CD8-positive, alpha-beta memory T cell (primary cell): ENCODE measurements at places on chromosomes 13 and 19. TPM values are rescaled to one million over a fixed set of nuclear protein-coding genes. Genes with fewer than 3 reads are reported as not detected.

SMARCA4 gene
- 116 TPM for total RNA-seq

PCDH17 gene
- total RNA-seq: not detected

SIGLEC12 gene
- total RNA-seq: 1.0 TPM

CEACAM20 gene
- total RNA-seq: not detected

ZNF98 gene
- not detected for total RNA-seq

S1PR5 gene
- 1.8 TPM for total RNA-seq

DNA sequence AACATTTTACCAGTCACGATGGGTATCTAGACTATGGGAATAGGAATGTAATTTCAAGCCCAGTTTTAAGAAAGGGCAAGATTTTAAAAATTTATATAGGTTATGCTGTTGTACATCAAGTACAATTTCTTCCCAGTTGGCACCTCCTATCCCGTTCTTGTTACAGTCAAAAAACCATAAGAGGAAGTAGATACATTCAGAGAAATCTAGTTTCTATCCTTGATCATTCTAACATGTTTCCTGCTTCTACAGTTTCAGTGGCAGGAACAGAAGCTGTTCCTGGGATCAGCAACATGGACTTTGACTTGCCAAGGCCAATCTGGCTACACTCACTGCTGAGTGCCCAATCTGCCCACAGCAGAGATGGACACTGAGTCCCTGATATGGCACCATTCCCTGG lies 14.7 kb upstream of the FPR3 start:
- no peak for DNase-seq

DNA sequence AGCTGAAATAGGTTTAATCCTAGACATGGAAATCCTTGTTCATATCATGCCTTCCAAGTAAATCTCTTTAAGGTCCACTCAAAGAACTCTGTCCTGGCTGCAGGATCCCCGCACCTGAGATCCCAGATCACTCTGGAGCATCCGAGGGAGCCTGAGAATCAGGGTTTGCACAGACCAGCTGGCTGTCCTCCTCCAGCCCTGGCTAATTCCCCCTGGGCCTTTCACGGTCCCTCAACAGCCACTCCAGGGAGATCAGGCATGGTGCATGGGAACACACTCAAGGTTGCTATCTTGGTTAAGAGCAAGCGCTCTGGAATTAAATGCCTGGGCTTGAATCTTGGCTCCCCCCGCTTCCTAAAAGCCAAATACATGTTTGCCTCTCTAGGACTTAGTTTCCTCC lies 130.8 kb downstream of the IRS2 start:
- no peak for DNase-seq

DNA sequence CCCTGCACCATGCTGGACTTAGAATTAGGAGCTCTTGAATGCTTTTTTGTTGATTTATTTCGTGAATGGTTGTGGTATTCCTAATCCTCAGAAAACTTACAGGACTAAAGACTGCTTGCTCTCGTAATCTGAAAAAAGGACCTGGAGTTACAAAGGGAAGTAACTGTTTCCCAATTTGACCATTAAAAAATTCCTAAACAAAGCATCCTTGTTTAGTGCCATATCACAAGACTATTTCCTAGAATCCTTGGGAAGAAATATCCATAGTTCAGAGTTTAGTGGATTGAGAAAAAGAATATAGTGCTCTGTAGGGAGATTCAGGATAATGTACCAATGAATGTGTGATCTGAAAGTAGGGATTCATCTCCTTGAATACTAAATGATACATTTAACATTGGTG lies 186.8 kb downstream of the NDFIP2 start:
- DNase-seq: no peak

- peak; percentile 74 for DNase-seq
Observed at GRCh38 chr13:46551410-46552302, 1.3 kb upstream of the LRCH1 start.

DNA sequence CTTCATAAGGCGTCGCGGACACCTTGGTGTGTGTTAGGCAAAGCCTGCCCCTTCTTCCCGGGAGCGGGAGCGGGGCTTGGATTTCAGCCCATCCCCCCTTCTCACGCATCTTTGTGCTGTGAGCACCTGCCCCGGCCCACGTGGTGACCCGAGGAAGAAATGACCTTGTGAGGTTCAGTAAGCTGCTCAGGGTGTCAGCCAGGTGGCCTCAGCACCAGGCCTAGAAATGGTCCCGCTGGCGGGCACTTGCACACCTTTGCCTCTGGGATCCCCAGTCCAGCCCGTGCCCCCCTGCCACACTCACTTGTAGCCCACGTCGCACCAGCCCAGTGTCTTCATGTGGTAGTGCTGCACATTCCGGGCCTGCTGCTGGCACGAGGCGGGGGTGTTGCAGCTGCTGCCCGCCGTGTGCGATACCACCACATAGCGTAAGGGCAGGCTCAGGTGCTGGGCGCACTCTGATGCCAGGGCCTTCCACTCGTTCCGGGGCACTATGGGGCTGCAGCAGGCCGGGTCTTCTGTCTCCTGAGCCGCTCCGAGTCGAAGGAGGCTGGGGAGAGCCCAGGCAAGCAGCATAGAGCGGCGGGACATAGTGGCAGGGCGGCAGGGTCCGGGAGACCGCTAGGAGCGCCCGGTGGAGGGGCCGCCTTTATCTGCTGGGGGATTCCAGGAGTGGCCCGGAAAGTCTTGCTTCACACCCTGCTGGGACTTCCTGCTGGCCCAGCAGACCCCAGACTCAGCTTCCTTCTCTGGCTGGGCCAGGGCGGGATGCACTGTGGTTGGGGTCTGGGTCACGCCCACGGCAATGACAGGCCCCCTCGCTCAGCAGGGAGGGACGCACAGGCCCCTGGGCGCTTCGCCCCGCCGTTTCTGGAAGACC lies at the start of gene PGLYRP1:
Gene PGLYRP1, minus strand, starts transcription at position 623 of the 880 bp plus-strand sequence. Its CDS starts 32 bp downstream, at position 591.
- no peak for DNase-seq

DNA sequence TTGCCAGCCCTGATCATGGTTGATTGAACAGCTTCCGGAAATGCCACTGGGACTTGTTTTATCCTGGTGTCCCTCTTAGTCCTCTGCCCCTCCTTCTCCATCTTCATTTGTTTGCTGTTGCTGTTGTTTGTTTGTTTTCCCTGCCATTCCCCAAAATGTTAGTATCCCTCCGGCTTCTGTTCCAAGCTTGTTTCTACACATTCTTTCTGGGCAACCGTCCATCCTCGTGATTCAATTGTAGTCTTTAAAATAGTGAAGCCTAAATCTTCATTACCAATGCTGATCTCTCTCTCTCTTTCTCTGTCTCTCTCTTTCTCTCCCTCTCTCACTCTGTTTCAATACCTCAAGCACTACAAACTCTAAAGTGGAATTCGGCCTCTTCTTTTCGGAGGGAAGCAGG lies 649.3 kb upstream of the ARGLU1 start:
- DNase-seq: no peak

- peak; percentile 13 for DNase-seq
Observed at GRCh38 chr19:13012690-13013608, 17.7 kb downstream of the NFIX start.

GRCh38 chr13:112969692-112970338 lies 801 bp downstream of the MCF2L start:
- no peak for DNase-seq

DNA sequence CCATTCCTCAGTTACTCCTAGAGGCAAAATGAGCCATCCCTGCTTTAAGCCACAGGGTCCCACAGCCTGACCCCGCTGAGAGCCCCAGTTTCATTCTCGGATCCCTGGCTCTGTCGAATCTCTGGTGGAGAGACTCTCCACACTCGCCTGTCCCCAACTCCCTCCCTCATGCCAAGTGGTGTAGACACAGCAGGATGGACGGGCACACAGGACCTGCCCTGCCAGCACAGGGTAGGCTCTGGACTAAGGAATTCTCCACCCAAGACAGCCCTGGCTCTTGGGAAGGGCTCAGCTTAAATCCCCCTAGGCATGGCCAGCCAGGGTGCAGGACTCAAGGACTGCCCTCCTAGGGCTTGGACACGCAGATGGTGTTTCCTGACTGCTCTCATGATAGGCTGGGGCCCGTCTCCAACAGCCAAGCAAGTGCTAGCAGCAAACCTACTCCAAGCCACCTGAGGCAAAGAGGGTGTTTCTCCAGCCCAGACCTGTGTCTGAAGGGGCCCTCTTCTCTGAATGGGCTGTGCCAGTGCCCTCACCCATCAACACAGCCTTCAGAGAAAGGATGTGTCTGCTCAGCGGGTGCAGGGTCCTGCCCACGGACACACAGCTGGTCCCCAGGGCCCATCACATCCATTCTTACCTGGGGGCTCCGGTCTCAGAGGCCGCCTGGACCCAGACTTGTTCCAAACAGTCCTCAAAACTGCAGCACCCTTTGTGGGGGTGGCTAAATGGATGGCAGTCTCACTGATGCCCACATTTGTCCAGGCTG lies 65.3 kb downstream of the PEPD start:
- no peak for DNase-seq

DNA sequence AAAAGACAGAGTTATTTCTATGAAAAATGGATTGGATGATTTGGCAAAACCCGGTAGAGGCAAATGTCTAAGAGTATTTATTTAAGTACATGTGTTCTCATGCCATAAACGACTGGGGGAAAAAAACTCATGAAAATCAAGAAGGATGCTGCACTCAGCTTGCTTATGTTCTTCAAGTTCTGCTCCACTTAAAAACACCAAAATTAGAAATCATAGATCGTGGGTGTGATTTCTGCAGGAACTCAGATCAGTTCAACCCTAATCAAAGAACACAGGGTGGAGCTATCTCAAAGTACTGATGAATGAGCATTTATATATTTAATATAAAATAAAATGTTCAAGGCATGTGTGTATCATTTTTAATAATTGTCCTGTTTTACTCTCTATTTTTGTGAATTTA lies 103.8 kb downstream of the FGF14 start:
- DNase-seq: no peak

DNA sequence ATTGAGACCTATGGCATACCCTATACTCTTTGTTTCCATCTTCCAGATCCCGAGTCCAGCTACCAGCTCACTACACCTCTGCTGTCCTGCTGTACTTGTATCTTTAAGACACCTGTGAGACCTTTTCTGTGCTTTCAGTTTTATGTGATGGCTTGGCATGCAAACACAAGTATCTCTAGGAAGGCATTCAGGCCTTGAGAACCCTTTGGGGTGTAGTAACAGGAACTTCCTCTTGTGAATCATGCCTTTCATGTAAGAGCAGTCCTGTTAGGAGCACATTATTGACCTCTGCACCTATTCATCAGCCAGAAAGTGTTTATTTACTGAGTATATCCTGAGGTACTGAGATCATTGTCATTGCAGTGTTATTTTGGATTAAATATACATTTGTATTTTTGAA lies 87.0 kb upstream of the HTR2A start:
- no peak for DNase-seq

GRCh38 chr13:45496942-45497341 lies 32.2 kb downstream of the COG3 start:
- no peak for DNase-seq

GRCh38 chr13:76667551-76667950 lies 218.7 kb downstream of the KCTD12 start:
- no peak for DNase-seq

DNA sequence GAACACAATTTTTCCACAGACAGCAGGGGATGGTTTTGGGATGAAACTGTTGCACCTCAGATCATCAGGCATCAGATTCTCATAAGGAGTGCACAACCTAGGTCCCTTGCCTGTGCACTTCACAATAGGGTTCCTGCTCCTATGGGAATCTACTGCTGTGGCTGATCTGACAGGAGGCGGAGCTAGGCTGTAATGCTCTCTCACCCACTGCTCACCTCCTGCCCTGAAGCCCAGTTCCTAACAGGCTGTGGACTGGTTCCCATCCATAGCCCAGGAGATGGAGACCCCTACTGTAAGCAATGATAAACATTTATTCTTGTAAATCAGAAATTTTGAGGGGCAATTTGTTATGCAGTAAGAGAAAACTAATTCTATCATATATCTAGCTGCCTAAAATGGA lies 1234.7 kb downstream of the SLITRK1 start:
- no peak for DNase-seq

- DNase-seq: no peak
Observed at GRCh38 chr13:33186861-33187291, 98.7 kb downstream of the STARD13 start.

- DNase-seq: no peak
Observed at GRCh38 chr13:73451221-73452029, 392.6 kb downstream of the KLF5 start.

GRCh38 chr13:103238441-103238840 lies 172.2 kb upstream of the SLC10A2 start:
- DNase-seq: no peak

DNA sequence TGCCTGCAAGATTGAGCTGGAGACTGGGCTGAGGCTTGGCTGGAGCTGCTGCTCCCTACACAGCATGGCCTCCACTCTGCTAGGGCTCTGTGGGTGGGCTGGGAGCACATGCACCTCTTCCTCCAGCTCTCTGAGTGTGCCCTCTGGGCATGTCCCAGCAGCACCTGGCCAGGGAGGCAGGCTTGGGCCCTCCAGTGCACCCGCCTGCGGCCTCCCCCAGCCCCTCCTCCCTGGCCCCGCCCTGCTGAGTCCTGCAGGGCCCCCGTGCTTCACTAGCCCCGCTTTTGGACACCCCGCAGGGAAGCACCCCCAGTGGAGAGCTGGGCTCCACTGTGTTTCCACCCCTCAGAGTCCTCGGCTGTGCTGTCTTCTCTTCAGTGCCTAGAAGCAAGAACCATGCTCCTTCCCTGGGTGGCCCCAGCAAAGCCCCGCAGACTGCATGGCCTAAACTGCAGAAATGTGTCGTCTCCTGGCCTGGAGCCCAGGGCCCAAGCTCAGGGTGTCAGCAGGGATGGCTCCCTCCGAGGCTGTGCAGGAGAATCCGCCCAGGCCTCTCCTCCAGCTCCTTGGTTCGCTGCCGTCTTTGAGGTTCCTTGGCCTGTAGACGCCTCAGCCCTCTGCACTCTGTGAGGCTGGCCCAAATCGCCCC lies 5.0 kb upstream of the TEX29 start:
- DNase-seq: no peak

- no peak for DNase-seq
Observed at GRCh38 chr13:99027661-99028425, 50.0 kb upstream of the DOCK9 start.

DNA sequence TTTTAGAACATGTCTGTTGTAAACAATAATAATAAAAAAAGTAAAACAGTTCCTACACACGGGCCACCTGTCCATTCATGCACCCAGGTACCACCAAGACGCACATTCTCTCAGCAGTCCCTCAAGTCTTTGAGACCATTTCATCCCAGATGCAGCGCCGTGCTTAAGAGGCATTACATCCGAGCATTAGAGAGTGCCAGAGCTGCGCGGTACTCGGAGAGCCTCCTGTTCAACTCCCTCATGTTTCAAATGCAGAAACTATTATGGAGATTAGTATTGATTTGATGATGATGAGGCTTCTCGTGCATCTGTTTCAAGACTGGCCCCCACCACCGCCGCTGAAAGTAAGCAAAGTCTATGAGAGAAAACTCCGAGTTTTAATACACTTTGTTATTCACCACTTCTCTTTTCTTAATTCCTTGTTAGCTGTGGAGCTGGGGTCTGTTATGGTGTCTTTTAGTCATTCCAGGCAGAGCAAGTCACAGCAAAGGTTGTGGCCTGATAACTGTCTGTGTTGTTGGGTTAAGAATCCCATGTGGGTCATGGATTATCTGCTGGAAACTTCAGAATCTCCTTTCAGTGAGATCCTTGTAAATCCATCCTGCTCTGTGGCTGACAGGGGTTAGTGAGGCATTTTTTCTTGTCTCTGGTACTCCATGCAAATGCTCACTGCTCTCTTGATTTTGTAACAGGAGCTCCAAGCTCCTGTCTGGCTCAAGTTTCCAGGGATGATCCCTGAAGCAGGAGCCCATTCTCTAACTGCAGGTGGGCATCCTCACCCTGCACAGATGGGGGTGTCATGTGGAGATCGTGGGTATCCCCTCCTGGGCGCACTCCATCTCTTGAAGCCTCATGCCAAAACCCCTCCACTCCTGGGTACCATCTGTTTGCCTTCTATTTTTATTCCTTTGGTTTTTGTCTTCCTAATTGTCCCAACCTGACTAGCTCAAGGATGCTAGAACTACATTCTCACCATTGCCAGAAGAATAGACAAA lies 74.9 kb upstream of the MTIF3 start:
- DNase-seq: no peak

GRCh38 chr13:91249861-91250260 lies 97.6 kb upstream of the MIR17HG start:
- DNase-seq: no peak
